ENCODE measurements at places on chromosomes 6 and 20. TPM values are rescaled to one million over a fixed set of nuclear protein-coding genes. Genes with fewer than 3 reads are reported as not detected.

DNA sequence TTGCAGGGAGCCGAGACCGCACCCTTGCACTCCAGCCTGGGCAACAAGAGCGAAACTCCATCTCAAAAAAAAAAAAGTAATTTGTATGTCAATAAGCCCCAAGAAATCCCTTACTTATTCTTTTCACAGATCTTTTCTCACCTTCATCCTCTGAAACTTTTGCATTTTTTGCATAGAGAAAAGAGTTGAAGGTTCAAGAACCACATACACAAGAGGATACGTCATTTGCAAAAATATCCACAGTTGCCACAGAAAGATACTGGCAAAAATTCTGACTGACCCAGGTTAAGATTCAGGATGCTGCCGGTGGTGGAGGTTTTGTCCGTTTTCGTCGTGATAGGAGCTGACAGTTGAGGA is 94.5 kb downstream of the ZMYND8 start:
- no peak for DNase-seq

DNA sequence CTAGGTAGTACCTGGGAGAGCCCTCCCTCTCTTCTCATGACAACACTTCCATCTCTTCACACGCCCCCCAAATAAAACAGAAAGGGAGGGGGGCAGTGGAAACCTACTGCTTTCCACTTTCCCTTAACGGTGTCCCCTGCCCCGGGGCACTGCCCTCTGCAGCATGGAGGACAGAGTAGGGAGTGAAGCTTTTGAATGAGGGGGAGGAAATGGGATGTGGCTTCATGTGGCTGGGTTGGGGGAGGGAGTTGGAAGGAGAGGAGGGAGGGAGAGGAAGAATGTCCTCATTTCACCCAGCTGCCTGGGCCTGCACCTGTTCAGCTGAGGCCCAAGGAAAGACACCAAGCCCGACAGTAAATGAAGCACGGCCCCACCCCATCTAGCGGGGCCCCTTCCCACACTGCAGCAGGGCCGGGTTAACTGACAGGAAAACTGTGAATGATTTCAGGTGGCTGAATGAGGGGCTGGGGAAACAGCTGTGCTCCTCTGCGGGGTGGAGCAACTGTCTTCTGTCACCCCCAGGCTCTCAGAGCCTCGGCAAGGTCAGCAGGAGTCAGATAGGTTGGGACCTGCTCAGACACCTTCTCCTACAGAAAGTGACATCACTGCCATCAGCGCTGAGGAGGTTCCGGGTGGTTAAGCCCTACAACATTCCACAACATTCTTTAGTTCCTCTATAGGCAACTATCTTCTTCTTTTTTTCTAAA is 40.0 kb upstream of the TAF8 start:
- DNase-seq: peak; percentile 39

DNA sequence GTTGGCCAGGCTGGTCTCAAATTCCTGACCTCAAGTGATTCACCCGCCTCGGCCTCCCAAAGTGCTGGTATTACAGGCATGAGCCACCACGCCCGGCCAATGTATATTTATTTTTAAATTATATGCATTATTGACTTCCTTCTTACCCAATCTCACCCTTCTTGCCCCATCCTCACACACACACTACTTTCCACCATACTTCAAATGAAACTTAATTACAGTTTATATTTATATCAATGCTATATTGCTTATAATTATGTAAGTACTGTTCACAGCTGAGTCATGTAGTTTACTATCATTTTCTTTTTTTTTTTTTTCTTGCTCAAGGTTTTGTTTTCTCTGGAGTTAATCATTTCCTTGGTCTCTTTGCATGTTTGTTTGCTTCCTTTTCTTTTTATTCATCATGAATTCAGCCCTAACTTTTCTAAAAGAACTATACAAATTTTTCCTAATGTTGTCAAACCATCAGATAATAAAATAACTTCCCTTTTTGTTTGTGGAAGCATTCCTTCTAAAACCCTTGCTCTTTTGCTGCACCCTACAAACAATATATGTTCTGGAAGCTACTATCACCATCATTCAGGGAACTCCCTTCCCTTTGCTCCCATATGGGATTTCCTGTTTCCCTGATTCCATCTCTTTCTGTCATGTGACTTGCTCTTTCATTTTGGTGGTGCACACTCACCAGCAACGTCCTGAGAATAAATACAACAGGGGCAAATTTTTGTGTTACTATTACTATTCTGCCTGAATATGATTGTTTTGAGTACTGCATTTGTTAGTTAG is 201.7 kb upstream of the SASH1 start:
- no peak for DNase-seq

DNA sequence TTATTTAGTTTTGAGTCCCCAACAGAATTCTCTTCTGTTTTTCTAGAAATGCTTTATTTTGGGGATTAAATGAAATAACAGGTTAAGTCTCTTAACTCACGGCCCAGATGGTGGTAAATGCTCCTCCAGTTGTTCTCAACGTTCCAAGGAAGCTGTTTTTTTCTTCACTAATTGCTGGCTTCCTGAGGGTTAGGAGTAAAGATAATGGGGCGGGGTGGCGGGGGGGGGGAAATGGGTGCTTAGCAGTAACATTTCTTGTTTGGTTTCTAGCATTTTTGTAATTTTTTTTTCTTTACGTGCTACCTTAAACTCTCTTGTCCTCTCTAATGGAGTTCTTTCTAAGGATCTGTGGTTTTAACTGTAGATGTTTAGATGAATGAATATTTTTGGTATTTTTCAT is 2.2 kb downstream of the SRSF3 start:
- DNase-seq: no peak

DNA sequence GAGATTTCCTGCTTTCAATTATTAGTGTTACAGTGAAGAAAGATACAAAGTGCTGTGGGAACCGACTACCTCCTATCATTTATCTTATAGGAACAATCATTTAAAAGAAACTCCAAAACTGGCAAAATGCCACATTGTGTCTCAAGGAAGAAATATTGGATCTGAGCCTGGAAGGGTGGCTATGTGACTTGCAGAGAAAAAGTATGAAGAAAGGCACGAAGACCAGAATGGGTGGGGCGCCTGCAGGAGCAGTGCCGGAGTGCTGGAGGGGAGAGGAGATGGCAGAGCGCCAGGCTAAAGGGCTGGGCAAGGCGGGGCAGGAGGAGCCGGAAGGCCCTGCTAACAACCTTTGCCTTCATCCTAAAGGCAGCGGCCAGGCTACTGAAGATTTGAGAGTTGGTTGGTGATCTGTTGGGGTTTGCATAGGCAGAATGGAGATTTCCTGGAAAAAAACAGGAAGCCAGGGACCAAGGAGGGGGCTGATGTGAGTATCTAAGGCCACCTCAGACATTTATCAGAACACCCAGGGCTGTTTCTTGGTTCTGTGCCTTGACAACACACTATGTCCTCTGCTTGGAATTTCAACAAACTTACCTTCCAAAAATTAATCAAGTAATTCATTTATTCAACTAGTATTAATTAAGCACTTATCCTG is 125.6 kb downstream of the MAFB start:
- DNase-seq: no peak

- DNase-seq: no peak
Measured at GRCh38 chr6:5478380-5478779, 217.1 kb downstream of the FARS2 start.

DNA sequence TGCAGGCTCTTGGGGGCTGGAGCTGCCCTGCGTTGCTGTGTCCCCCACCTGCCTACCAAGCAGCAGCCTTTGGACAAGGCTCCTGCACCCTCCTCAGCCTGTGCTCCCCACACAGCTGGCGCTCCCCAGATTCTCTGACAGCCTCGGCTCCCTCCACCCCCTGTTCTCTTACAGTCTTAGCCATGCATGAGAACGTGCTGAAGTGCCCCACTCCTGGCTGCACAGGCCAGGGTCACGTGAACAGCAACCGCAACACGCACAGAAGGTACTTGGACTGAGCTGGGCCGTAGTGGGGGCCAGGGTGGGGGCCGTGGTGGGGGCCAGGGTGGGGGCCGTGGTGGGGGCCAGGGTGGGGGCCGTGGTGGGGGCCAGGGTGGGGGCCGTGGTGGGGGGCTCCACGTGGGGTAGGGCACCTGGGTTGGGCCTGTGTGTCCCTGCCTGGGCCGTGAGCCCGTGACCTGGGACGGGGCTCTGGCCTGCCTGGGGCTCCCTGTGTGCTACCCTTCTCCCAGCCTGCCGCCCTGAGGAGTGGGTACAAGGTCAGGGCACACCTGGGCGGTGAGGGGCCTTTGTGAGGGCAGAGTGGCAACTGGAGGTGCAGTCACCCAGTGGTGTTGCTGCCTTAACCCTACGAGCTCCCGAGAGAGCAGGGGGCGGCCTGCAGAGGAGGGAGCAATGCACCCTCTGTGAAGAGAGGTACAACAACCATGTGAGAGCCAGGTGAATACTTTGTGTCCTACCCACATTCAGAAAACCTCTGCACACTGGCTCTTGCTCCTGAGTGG is 43.5 kb upstream of the PCMTD2 start:
- no peak for DNase-seq

DNA sequence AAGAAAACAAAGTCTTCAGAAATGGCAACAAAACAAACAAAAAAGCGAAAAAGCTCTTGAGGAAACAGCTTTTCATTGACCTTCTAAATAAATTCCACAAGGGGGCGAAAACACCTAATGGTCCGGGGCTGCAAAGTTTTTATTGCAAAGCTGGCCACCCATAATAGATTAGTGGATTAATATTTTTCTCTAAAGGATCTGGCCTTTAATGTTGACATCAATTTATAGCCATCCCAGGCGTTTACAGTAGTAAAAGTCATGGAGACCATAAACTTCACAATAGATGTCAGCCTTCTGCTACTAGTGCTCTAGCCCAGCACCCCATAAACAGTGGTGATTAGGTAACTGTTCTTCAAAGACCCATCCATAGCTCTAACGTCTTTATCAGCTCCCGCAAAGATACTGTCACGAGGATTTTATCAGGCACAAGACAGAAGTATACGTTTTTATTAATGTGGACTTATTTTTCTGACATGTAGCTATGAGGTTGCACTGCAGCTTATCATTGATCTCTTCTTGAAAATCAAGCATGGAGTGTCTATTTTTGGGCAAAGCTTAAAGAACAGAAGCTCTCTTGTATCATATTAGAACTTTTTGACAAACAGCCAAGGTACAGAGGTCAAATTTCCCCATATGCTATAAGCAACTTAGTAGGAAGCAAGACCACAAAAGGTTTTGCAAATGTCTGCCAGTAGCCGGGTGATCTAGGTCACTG is 4.7 kb downstream of the CITED2 start:
- peak; percentile 65 for DNase-seq

The C20orf144 gene
- total RNA-seq: not detected
